ENCODE measurements at places on chromosomes 4 and X.
A peak's percentile ranks its signal among the peaks of the same experiment; 100 is the strongest.

DNA sequence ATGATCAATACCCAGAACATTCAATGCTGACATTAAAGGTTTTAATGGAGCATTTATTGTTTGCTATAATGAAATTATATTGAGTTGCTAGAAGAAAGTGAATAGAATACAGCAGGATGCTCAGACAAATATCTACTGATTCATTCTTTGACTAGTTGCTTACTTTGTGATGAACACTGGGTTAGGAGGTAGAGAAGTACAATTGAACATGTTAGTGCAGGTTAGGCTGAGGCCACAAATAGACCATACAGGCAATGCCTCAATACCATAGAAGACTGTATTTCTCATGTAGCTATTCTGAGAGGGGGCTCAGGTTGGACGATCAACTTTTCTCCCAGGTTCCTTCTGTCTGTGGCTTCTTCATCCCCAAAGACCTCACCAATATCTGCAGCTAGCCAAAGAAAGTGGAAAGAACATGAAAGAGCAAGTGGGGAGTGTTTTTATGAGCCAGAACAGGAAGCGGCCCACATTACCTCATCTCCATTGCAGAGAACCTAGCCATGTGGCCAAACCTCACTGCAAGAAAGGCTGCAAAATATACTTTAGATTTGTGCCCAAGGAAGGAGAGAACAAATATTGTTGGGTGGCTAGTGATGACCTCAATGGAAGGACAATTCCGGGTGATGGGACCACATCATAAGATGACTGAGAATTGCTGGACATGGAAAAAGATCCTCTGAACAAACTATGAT is 180.3 kb upstream of the GATB start:
- DNase-seq: no peak

DNA sequence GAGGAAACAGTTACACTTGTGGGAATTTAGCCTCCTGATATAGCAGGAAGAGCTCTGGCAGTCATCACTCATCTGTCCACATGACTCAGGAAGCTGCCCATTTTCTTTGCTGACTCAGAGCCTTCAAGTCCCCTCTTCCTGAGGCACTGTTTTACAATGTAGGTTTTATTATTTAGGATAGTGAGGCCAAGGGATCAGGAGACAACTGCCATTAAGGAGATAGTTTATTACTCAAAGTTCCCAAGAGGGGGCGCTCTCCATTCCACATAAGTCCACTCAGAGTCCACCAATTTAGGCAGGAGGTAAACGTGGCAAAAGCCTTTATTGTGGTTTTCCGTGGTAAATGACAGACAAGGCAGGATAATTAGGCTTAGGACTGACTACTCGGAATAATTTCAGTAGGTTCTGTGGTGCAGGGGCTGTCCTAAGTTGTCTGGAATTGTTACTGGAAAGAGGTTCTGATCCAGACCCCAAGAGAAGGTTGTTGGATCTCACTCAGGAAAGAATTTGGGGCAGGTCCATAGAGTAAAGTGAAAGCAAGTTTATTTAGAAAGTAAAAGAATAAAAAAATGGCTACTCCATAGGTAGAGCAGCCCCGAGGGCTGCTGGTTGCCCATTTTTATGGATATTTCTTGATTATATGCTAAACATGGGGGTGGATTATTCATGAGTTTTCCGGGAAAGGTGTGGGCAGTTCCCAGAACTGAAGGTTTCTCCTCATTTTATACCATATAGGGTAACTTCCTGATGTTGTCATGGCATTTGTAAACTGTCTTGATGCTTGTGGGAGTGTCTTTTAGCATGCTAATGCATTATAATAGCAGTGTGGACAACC is 96.0 kb upstream of the RAB40AL start:
- no peak for DNase-seq

GRCh38 chrX:124289443-124289842 is 43.0 kb upstream of the TEX13D start:
- DNase-seq: peak; percentile 78

DNA sequence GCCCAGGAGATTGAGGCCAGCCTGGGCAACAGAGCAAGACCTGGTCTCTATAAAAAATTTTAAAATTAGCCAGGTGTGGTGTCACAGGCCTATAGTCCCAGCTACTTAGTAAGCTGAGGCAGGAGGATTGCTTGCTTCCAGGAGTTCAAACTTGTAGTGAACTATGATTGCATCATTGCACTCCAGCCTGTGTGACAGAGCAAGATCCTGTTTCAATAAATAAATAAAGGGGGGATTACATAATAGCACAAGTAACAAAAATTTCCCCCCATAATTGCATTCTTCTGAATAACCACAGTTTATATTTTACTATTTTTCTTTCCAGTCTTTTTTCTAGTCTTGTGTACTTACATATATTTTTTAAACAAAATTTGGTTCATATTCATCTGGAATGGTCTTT is 135.6 kb downstream of the CHIC2 start:
- no peak for DNase-seq

GRCh38 chrX:38282049-38282448 is 45.3 kb downstream of the RPGR start:
- DNase-seq: no peak

- no peak for DNase-seq
Observed at GRCh38 chrX:53714580-53715345, 28.2 kb upstream of the HUWE1 start.

DNA sequence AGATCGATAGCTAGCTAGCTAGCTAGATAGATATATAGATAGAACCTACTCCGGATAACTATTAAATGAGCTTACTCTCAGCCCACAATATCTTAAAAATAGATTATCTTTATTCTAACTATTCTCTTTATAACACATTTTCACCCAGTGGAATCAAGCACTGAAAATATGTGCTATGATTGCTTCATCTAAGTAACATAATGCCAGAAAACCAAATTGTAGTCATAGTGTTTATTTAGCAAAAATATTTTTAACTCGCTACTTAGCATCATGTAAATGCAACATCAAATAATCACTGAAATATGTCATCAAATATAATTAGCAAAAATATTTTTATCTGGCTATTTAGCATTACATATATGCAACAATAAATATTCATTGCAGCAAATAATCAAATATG is 1.5 kb downstream of the TMEM156 start:
- DNase-seq: no peak

DNA sequence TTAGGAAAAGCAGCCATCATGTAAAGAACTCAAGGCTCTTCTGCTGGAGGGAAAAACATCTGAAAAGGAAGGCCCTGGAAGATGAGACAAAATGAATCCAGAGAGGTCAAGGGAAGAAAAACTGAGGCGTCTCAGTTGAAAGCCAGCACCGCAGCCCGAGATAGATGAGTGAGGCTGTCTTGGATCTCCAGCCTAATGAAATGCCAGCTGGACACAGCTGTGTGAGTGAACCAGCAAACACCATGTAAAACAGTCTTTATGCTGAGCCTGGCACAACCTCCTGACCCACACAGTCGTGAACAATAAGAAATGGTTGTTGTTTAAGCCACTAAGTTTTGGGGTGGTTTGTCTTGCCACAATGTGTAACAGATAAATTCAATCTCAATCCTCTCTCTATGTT is 48.6 kb upstream of the RASL11B start:
- no peak for DNase-seq

GRCh38 chrX:39731330-39731667 is 366.5 kb downstream of the BCOR start:
- DNase-seq: no peak

DNA sequence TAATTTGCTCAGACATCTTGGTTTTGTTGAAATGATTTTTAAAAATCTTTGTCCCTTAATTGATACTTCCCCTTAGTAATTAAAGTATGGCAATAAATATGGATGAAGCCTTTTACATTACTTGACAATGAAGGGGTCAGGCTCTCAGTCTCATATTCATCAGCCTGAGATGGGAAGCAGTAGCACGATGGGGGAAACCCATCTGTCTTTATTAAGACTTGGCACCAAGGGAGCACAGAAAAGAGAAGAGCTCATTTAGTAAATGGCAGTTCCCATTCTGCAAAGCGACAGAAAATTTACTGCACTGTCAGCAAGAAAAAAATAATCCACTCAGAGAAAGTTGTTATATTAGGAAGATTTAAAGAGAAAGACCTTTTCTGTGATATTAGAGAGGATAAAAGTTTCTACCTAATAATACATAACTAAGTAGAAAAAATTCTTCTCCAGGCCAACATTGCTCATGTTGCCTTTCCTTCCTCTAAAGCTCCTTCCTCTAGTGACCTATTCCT is 7.9 kb upstream of the SERTM2 start:
- DNase-seq: no peak

DNA sequence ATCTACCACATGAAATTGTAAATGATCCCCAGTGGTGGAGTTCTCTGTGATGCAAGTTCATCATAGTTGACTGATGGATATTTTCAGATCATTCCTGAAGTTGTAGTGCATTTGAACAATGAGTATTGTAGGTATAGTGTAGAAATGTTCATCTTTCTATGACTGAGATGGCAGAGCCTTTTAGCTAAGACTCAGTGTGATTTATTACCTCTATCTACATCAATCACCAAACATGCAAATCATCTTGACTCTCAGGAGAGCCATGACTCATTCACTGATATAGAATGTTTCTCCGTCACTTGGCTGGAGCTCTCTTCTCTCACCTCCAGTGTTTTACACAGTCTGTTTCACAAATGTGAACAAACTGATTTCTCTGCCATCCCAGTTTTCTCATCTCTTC is 392.6 kb downstream of the IL1RAPL1 start:
- no peak for DNase-seq

GRCh38 chr4:183635741-183636140 is 23.2 kb downstream of the RWDD4 start:
- DNase-seq: no peak

DNA sequence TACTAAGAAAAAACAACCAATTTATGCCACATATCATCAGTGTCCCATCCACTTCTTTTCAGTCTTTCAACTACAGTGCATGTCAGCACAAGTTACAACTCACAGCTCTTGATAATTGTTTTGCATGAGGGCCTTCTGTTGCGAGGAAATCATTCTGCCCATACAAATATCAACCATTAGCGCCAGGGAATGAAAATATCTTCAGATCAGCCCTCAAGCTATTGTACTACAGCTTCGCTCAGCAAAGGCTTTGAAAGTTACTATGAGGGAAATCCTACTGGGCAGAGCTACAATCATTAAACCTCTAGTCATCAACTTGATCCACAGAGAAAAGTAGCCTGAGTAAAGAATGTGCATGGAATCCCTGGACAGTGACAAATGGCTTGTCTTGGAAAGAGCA is 1023.6 kb upstream of the HS3ST1 start:
- DNase-seq: no peak

DNA sequence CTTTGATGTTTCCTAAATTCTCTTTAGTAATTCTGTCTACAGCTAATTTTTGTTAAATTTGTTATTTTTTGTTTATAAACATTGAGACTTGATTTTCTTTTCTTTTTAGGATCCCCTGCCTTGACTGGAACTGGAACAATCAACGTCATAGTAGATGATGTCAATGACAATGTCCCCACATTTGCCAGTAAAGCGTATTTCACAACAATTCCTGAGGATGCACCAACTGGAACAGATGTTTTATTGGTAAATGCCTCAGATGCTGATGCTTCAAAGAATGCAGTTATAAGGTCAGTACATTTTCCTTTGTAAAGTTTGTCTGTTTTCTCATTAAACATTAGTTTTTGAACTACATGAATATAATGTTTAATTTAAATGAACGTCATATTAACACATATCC is 119.4 kb downstream of the FAT4 start:
- DNase-seq: no peak

DNA sequence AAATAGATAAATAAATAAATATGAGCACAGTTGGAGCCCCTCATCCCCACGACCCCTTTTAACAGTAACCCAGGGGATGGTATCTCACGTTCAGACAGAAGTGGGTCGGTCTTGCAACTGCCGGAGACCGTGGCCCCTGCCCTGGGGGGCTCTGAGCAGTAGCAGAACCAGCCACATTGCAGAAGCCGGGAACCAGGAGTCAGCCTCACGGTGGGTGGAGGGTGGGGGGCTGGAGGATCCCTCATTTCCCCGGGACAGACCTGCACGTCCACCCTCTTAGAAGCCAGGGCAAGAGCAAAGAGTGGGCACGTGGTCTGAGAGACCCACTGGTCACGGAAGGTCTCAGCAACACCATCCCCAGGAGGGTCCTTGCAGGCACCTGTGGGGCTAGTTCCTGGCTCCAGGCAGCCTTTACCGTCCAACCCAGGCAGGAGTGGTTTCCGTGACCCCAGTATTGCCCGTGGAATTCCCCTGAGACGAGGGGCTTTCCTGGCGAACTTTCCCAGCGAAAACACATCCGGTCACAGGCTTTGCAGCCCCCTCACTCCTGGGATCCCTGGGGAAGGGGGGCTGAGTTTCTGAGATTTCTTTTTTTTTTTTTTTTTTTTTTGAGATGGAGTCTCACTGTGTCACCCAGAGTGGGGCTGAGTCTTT is 8.8 kb upstream of the IL3RA start:
- no peak for DNase-seq

DNA sequence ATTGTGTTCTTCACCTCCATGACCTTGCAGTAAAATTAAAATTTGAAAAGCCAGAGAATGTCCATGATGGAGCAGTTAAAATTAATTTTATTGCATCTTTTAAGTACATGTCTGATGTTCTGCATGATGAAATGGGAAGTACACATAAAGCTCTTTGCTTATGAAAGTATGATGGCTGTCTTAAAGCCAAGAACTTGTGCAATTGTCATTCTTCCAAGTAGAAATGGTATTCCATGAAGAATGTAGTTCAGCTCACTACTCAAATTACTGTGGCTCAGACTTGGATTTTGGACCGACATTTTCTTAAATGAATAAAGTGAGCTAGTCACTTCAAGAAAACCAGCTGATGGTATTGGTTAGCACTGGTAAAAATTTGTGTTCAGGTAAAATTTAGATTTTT is 161.7 kb upstream of the CXCL13 start:
- DNase-seq: no peak

GRCh38 chr4:140937866-140938265 is 181.7 kb upstream of the TBC1D9 start:
- DNase-seq: no peak

DNA sequence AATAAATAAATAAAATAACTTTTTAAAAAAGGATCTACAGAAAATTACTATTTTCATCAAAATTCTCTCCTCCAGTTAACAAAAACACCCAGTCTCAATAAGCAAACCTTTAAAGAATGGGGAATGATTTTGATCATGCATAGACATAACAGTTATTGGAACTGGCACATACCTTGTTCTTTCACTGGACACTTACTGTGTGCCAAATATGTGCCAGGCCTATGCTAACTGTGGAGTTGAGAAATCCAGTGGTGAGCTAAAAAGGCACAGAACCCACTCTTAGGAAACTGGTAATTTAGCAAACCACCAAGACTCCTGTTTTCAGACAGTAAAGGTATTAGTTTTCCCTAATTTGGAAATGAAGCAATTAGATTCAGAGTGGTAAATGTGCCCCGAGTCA is 39.1 kb downstream of the CLOCK start:
- no peak for DNase-seq

- DNase-seq: no peak
Observed at GRCh38 chr4:2267320-2267811, 5.5 kb upstream of the MXD4 start.

- DNase-seq: no peak
Observed at GRCh38 chrX:135170877-135171519, at the start of gene CT55. Gene CT55 (minus strand): TSS chrX:135171398. CDS start chrX:135171171, 227 bp downstream.

GRCh38 chr4:144565527-144566195 is 80.3 kb upstream of the HHIP start:
- no peak for DNase-seq
